NCI-H460 (cell line): ENCODE measurements at places on chromosomes 11 and 22. TPM values are rescaled to one million over a fixed set of nuclear protein-coding genes. Genes with fewer than 3 reads are reported as not detected.

Gene ABCG4
- total RNA-seq, result not detected in 2 replicates

Gene SMPD1
- 6.4 and 7.4 TPM in 2 replicates for total RNA-seq

Gene OR5B21
- total RNA-seq, result not detected in 2 replicates

Gene CD3D
- total RNA-seq, result not detected in 2 replicates

Gene CECR2
- 1.2 and 1.4 TPM in 2 replicates for total RNA-seq

Gene OR52L1
- total RNA-seq, result not detected in 2 replicates

Gene MMP27
- not detected in 2 replicates for total RNA-seq

Gene TRIM49
- total RNA-seq, result not detected in 2 replicates

Gene SMIM35
- not detected in 2 replicates for total RNA-seq

DNA sequence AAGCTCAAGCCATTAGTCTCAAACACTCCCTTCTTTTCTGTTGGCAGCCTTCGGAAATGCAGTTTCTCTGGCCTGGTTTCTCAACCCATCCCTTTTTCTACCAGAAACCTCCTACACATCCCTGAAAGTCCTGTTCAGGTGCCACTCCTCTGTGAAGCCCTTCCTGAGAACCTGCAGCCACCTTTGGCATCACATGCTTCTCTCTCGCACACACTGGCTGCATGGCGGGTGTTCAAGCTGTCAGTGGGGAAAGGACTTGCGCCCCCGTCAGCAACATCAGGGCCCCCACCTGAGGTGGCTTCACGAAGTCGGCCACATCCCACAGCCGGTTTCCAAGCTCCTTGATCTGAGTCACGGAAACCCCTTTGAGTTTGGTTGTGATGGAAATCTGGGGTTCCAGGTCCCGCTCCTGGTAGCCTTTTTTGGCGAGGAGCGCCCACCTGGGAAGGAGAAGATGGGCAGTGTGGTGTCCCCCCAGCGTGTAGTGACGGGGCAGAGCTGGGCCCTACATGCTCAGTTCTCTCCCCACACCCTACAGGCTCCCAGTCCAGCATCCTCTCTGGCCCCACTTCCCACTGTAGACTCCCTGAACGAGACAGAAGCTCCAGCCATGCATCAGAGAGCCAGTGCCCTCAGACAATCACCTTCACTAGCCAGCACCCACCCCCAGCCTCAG, 1.7 kb upstream of the LRRC74B start:
- no peak for DNase-seq

- no peak for DNase-seq
These were observed 1.1 kb upstream of the ALG8 start for GRCh38 chr11:78140392-78141077.

- no peak for DNase-seq
These were observed 421 bp upstream of the PRR33 start for GRCh38 chr11:1892116-1892515.

DNA sequence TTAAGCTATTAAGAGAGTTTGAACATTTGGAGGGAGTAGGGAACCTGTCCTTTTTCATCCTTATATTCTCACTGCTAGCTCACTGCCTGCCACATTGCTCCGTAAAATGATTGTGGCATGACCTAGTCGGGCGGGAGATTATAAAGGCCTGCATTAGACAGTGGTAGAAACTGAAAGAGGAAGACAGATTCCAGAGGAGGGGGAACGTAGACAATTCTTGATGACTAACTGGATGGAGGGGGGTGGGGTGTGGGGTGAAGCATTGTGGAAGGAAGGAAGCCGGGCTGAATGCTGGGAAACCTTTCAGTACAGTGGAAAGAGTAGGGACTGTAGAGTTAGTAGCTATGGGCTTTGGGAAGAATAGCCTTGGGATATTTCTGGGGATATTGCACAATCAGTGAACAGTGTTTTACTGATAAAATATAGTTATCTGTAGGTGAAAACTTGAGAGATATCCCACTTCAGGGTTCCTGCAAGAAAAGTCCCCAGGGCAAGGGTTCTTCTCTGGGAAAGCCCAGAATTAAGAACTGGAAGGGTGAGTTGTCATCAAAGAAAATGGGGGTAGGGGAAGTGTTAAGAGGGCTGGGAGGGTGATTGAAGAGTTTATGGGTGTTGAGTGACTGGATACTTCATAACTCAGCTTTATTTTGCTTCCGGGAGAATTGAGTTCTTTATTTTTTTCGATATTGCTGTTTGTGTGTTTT, 2.1 kb downstream of the MED15 start:
- DNase-seq, result peak; percentile 33

DNA sequence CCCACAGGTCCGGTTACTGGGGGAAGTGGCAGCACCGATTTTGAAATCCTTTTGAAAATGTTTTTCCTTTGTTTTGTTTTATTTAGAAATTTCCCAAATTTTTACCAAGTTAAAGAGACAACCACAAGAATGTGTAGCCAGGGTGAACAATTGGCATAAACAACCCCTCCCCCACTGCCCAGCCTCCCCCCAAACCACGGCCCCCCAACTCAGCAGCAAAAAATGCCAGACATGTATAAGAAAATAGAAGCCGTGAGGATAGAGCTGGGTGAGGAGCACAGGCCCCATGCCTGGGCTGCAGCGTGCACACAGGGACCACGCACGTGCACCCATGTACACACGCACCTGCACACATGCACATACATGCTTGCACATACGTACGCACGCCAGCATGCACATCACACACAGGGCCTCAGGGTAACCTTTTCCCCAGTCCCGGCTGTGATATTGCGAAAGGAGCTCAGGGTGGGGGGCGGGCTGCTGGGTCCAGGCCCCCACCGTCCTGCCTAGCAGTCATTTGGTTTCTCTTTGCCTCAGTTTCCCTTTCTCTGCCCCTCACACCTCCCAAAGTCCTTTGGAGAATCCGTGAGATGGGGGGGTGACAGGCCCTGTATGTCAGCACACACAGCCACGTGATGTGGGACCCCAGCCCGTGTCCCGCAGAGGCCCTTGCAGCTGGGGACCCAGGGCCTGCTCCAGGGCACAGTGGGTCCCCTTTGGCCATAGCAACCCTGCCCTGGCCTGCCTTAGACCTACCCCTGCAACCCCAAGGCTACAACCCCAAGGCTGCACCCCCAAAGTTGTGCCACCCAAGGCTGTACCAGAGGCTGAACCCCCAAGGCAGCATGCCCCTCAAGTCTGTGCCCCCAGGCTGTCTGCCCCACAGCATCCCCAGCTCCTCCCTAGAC, 42.9 kb downstream of the IGF2 start:
- DNase-seq, result no peak

- no peak for DNase-seq
These were observed 21.8 kb downstream of the MPPED1 start for GRCh38 chr22:43433451-43434274.

- no peak for DNase-seq
These were observed 28.6 kb downstream of the PTPRJ start for GRCh38 chr11:48008951-48009270.

GRCh38 chr11:75814363-75814676, 690 bp upstream of the UVRAG start:
- no peak for DNase-seq

GRCh38 chr11:68658661-68659060, 25.7 kb upstream of the GAL start:
- DNase-seq, result no peak

- DNase-seq, result peak; percentile 86
These were observed 32.1 kb downstream of the UQCR10 start for GRCh38 chr22:29799217-29799680.

- DNase-seq, result no peak
These were observed 24.8 kb downstream of the RNF169 start for GRCh38 chr11:74773476-74773875.

DNA sequence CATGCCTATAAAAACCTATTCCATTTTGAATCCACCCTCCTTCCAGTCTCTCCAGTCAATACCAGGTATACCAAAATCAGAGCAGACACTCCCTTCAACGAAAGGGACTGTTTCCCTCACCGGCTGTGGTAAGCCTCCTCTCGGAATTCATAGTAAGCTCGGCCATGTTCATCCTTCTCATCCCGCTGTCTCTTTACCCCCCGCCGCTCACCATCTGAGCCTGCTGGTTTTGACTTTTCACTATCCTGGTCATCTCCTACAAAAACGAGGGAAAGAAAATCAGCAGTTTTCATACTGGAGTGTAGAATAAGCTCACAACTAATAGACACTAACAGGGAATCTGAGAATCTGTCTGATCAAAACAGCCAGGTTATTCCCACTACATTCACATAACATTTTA, 3.1 kb downstream of the HNRNPUL2 start:
- no peak for DNase-seq

GRCh38 chr22:39958949-39959639, 1.1 kb upstream of the TMA7B start:
- DNase-seq, result no peak

GRCh38 chr11:30316237-30316636, 6.7 kb upstream of the ARL14EP start:
- no peak for DNase-seq

DNA sequence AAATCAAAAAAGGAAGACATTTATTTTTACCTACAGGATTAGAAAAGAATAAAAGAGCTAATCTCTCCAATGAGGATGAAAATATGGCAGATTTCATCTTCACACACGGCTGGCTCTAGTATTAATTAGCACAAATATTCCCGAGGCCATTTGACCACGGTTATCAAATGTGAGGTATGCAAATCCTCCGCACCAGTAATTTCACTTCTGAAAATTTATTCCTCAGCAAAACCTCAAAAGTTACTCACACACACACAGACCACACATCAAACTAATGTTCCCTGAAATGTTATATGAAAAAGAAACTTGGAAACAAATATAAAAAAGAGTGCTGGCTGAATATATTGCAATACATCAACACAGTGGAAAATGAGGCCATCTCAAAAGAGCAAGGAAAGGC, 32.8 kb downstream of the CELSR1 start:
- DNase-seq, result no peak

- no peak for DNase-seq
These were observed 10.6 kb downstream of the RAB6A start for GRCh38 chr11:73750228-73750627.

GRCh38 chr11:101323997-101324396, 194.4 kb upstream of the PGR start:
- no peak for DNase-seq

DNA sequence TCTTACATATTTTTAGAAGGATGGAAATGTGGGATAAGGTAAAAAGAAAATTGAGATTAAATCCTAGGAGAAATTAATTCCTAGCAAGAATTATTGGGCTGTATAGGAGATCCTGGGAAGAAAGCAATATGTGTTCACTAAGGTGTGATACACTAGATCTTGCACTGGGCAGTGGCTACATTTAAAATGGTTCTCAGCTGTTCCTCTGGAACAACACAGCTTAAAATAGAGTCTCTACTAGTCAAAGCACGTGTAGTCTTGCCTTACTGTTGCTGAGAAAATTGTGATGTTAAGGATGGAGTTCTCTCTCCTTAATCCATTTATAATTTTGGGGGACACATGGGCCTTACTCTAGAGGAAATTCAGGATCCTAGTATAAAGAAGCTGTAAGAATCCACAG, 54.9 kb downstream of the EXT2 start:
- DNase-seq, result no peak

DNA sequence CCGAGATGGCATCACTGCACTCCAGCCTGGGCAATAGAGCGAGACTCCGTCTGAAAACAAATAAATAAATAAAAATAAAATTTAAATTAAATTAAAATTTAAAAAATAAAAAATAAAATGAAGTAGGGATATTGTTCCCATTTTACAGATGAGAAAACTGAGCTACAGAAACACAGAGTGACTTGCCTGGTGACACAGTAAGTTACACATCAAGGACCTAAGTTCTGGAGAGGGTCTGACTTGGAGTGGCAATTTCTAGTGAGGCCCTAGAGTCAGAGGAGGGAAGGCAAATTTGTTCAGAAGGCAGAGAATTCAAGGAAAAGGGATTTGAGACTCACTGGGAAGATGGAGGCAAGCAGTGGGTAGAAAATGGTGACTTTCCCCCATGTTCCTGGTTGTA, 2.0 kb downstream of the SCGB1A1 start:
- DNase-seq, result no peak

GRCh38 chr11:91350931-91351330, 873.7 kb upstream of the FAT3 start:
- no peak for DNase-seq
